ENCODE measurements at places on chromosomes 3 and 15.
A peak's percentile ranks its signal among the peaks of the same experiment; 100 is the strongest.

- DNase-seq: peak; percentile 44
Observed at GRCh38 chr3:37993820-37994638, 3.4 kb downstream of the VILL start.

GRCh38 chr3:171753665-171754408 is 56.4 kb downstream of the PLD1 start:
- DNase-seq: no peak

DNA sequence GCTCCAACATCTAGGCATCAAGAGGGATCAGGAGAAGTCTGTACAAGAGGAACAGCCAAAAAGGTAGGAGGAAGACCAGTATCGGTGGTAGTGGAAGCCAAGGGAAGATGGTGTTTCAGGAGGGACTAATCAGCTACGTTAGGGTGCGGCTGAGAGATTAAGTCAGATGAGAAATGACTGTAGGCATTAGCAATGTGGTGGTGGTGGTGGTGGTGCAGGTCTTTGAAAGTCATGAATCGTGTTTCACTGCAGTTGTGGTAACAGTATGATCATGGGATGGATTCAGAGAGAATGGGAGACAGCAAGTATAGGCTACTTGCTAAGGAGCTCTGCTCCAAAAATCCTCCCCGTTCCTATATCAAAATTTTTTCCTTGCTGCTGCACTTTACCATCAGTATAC is 35.5 kb downstream of the ASTE1 start:
- DNase-seq: no peak

GRCh38 chr3:194212845-194213331 is 76.9 kb downstream of the HES1 start:
- no peak for DNase-seq

- DNase-seq: no peak
Observed at GRCh38 chr3:172816281-172816680, 65.8 kb downstream of the ECT2 start.

GRCh38 chr3:177483182-177483967 is 286.1 kb upstream of the TBL1XR1 start:
- no peak for DNase-seq

DNA sequence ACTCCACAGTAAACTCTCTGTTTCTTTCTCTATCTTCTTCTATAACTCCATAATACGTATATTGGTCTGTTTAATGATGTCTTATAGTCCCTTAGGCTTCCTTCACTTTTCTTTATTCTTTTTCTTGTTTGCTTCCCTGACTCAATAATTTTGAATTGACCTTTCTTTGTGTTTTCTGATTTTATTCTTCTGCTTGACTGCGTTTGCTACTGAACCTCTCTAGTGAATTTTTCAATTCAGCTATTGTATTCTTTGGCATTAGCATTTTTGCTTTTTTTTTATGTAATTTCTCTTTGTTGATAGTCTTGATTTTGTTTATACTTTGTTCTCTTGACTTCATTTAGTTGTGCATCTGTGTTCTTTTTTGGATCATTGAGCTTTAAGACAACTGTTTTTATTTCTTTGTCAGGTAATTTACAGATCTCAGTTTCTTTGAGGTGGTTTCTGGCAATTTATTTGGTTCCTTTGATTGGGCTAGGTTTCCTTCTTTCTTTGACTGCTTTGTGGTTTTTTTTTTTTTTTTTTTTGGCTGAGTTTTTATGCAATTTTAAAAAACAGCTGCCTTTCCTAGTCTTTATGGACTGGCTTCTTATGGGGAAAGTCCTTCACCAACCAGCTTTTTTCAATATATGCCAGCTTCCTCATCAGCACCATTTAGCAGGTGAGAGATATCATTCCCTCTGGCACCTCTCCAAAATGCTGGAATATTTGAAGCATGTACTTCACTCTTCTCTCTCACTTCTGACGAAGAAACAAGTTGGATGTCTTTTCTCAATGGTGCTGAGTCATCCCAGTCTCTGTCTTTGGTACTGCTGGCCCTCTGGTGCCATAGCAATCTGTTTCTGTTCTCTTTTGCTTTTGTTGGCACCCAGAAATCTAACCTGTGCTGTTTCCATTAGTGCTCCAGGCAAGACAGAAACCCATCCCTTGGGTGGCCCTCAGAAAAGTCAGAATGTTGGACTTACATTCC is 17.6 kb downstream of the RSRC1 start:
- DNase-seq: no peak

- DNase-seq: peak; percentile 65
Observed at GRCh38 chr3:52317208-52318000, 1.3 kb downstream of the DNAH1 start.

DNA sequence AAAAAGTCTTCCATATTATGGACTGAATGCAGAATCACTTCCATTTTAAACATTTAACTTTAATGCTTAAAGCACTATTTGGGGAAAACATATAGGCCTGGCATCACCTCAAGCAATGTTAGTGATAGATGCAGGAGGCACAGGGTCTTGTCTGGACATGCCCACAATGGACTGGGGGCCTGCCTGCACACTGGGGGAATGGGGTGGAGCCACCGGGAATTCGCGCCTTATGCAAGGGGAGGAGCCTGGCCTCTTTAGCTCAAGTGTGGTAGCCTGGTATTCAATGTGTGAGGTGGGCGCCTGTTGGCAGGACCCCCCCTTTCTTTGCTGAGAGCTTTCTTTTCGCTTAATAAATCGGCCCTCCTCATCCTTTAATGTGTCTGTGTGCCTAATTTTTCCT is 29.9 kb downstream of the ACKR4 start:
- no peak for DNase-seq

DNA sequence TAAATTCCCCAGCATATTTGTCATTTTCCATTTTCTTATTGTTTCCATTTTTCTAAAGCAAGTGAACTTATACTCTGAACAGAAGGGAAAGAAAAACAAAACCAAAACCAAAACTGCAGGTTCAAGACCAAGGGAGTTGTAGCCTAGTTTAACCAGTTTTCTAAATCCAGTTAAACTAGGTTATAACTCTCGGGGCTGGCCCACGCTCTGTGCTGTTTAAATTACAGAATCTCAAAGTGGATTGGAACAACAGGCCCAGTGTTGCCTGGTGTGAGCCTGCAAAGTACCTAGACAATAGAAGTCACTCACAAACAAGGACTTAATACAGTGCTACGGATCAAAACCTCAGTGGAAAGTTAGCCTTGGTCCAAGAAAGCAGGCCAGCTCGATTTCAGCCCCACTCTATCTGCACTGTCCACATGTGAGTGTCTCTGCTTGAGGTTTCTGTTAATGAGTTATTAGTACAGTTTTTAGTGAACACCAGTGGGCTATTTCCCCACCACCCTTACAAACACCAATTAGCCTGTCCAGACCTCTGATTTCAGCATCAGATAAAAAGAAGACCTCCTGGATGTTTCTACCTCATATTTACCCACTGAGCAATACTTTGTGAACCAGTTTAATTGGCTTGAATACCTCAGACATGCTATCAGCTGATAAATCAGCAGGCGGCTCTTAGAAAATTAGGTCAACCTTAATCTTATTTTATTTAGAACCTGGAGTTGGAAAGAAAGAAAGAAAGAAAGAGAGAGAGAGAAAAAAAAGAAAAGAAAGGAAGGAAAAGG is 93.8 kb upstream of the PDZRN3 start:
- DNase-seq: no peak

DNA sequence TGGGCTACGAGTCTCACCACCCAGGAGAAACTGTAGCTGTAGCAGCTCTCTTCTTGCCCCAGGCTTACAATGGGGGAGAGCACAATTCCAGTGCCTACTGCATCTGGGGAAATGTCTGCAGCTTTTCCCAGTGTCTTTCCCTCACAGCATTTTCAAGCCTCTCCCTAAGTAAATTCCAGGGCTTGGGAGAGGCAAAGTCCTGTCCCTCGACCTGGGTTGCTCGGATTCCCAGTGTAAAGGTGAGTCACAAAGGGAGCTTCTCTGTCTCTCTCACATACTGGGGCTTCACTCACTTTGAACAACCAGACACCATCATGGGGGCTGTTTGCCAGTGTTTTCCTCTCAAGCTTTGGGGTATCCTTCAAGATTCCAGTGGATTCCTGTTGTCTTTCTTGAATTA is 689.4 kb upstream of the NAALADL2 start:
- no peak for DNase-seq

GRCh38 chr15:64288577-64288976 is 67.4 kb downstream of the CSNK1G1 start:
- no peak for DNase-seq

- peak; percentile 18 for DNase-seq
Observed at GRCh38 chr3:33372218-33373081, 67.8 kb downstream of the UBP1 start.

DNA sequence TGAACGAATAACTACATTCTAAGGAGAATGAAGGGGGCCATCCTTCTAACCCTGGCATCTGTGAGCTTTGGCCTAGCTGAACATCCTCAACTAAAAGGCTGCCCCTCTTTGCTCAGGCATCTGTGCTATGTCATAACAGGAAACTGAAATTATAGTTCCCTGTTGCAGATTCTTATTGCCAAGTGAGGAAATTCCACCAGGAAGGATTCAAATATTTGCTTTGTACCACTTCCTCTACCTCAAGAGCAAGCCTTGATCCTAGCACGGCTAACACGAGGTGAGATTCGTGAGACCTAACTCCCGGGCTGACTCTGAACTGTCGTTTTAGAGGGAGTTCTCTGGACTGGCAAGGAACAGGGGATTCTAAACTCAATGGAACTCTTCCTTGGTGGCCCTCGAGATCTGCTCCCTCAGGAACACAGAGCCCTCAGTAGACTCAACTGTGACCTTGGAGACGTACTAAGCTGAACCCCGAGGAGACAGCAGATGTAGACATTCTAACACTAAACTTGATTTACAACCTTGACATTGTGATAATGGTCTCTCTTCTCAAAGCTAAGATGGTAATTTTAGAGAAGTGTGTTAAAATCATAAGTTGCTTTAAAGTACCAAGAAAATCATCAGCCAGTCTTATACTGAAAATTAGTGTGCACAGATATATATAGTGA is 4.2 kb downstream of the SPG21 start:
- DNase-seq: no peak
